GF-D8 (cell line): ENCODE measurements at places on chromosomes 1 and 21.

GRCh38 chr1:230643908-230644307 is 1.6 kb downstream of the COG2 start:
- DNase-seq, result no peak

DNA sequence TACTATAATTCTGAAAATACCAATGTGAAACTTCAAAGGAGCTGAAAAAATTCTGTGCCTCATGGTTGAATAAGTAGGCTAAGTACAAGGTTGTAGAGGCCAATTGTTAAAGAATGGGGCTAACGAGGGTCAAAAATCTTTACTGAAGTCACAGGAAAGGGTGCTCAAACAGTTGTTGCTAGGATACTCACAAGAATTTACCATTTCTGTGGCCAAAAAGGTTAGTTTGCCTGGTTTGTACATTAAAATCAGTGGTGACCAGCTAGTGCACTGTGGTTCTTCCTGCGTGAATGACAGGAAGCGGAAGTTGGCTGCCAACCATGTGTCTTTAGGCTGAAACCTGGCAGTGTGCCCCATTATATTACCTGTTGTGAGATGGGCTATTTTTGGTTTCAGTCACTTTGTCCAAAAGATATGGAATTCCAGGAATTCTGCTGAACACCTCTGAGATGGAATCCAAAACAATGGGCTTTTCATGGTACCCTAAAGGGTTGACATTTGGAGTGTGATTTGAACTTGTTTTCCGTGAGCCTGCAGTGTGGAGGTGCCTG is 13.5 kb downstream of the MAP3K21 start:
- DNase-seq, result no peak

DNA sequence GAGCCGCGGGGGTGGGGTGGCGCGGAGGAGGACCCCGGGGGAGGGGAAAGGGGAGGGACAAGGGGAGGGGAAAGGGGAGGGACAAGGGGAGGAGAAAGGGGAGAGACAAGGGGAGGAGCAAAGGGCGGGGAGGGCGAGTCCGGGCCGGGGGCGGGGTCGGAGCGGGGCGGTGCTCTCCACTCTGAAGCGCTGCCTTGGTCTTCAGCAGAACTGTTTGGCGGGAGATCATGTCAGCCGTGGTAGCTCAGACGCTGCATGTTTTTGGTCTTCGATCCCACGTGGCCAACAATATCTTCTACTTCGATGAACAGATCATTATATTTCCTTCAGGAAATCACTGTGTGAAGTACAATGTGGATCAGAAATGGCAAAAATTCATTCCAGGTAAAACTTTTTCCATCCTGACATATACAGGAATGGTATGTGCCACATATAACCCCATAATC is 420 bp downstream of the CFAP57 start:
- DNase-seq, result peak; percentile 72

GRCh38 chr1:185474440-185475149 is 157.6 kb upstream of the IVNS1ABP start:
- DNase-seq, result no peak

- no peak for DNase-seq
These were observed 8.7 kb upstream of the S100A8 start for GRCh38 chr1:153399401-153400055.

DNA sequence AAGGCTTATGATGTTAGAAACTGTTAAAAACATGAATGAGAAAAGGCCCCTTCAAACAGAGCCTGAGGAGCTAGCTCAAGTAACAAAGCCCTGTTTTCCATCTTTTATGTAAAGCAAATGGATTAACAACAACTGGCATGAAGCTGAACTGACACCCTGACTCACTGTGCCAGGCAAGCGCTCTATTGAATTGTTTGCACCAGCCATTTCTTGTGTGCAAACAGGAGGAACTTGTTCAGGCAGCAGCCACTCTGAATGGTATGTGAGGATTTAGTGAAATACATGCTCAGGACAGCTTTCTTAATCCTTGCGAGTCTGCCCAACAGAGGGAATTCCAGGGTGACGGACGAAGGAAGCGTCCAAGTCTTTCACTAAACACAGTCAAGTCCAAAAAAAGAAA is 291.1 kb upstream of the ADGRL2 start:
- DNase-seq, result no peak

DNA sequence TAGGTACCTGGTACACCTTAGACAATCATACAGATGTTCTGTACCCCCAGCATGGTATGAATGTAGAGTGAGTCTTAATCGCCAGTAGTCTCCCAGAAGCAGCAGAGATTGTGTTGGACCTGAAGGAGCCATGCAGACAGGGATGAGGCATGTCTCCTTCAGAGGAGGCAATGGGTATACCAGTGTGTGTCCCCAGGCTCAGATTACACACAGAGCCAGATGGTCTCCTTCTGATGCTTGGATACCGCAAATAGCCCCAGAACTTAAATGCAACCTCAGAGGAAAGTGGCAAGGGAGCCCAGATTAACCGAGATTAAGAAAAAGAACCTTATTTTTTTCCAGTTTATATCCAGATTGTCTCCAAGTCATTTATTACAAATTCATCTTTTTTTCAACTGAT is 96.8 kb upstream of the C21orf91 start:
- no peak for DNase-seq

DNA sequence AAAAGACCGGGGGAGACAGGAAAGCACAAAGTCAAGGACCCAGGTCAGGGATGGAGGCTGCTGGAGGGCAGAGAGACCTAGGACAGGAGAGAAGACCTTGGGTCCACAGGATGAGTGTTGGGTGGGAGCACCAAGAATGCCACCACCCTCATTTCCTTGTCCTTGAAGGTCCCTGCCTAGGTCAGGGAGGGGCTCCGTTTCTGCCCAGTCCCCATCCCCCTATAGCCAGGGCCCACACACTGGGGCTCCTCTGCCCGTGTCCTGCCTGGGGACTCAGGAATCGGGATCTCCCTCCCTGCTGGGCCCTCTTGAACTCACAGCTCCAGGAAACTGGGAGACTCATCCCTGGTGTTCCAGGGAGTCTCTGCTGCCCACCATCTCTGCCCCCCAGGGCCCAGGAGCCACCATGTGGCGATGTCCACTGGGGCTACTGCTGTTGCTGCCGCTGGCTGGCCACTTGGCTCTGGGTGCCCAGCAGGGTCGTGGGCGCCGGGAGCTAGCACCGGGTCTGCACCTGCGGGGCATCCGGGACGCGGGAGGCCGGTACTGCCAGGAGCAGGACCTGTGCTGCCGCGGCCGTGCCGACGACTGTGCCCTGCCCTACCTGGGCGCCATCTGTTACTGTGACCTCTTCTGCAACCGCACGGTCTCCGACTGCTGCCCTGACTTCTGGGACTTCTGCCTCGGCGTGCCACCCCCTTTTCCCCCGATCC is 584 bp downstream of the TINAGL1 start:
- DNase-seq, result no peak

GRCh38 chr21:33101300-33101911 is 31.5 kb downstream of the OLIG1 start:
- DNase-seq, result no peak

GRCh38 chr1:212879947-212880690 is 22.0 kb downstream of the FLVCR1 start:
- DNase-seq, result no peak

DNA sequence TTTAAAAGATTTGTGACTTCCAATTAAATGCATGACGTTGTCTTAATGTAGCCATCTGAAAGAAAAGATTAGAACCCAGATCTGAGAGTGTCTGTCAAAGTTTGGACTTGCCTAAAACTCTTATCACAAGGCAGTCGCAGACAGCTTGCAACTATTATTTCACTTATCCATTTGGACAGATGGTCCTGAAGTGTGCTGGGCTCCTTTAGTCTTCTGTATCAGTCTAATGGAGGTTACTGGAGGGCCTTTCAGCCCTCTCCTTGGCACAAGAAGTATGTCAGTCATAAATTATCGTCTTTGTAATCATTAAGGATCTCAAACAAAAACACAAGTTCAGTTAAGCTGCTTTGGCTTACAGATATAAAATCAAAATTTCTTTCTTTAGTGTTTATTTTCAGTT is 15.5 kb downstream of the PROX1 start:
- DNase-seq, result no peak

GRCh38 chr1:231557411-231557810 is 28.9 kb downstream of the TSNAX start:
- DNase-seq, result no peak

GRCh38 chr1:43007377-43008114 is 48.9 kb upstream of the SLC2A1 start:
- DNase-seq, result no peak

- no peak for DNase-seq
These were observed 11.0 kb upstream of the UTS2 start for GRCh38 chr1:7863756-7864328.

DNA sequence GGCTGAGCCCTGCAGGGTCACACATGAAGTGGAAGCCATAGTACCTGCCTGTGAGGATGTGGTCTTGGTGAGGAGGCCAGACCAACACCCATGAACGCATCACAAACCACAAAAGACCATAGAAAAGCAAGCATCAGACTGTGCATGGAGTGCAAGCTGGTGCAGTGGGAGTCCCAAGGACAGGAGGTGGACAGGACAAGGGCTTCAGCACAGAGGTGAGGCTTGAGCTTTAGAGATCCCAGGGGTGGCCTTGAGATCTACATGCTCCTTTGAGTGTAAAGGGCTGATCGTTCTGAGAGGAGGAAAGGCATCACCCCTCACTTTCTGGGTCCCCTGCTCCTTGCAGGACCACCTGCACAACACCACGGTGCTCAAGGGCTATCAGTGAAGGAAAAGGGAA is 111.9 kb upstream of the F3 start:
- no peak for DNase-seq

GRCh38 chr1:116460261-116460660 is 87.2 kb downstream of the ATP1A1 start:
- no peak for DNase-seq

GRCh38 chr1:171570295-171570694 is 51.7 kb upstream of the MYOCOS start:
- no peak for DNase-seq

- DNase-seq, result no peak
These were observed 104.6 kb upstream of the F3 start for GRCh38 chr1:94646141-94646643.

- no peak for DNase-seq
These were observed at the start of gene IFI44L for GRCh38 chr1:78619803-78620579. IFI44L (plus strand) TSS chr1:78620448; CDS start chr1:78627916, 7,468 bp downstream.

DNA sequence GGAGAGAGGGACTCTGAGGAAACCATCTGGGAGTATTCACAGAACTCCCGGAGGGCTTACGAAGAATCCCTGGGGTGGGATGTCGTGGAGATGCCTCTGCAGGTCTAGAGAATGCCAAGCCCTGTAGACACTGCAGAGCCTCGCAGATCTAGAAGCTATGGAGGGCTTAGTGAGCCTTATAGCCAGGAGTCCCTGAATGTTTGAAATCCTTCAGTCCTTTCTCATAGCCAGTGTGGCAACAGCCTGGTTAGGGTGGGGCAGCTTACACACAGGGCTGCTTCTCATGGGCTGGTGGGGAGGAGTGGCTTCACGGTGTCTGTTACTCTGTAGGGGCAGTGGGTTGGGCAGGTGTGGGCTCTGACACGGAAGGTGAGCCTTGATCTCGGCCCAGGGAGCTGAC is 44.2 kb upstream of the KDM4A start:
- DNase-seq, result no peak

- no peak for DNase-seq
These were observed 90.4 kb downstream of the RGS21 start for GRCh38 chr1:192407206-192407605.

GRCh38 chr1:212568978-212569537 is 39.5 kb upstream of the ATF3 start:
- DNase-seq, result no peak

DNA sequence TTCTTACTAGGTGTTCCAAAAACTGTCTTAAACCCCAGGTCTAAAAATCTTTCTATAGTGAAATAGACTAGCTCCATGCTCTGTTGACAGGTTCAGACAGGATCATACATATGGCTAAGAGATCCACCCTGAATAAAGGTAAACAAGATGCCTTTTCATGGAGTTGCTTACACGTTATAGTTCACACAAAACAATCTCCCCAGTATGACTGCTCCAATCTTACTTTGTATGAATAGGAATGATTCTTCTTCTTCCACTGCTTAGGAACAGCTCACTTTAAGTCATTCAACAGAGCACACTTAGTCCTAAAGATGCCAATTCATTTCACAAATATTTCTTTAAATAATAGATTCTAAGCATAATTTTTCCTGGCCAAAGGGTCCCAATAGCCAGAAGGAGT is 16.0 kb downstream of the ELK4 start:
- DNase-seq, result no peak

DNA sequence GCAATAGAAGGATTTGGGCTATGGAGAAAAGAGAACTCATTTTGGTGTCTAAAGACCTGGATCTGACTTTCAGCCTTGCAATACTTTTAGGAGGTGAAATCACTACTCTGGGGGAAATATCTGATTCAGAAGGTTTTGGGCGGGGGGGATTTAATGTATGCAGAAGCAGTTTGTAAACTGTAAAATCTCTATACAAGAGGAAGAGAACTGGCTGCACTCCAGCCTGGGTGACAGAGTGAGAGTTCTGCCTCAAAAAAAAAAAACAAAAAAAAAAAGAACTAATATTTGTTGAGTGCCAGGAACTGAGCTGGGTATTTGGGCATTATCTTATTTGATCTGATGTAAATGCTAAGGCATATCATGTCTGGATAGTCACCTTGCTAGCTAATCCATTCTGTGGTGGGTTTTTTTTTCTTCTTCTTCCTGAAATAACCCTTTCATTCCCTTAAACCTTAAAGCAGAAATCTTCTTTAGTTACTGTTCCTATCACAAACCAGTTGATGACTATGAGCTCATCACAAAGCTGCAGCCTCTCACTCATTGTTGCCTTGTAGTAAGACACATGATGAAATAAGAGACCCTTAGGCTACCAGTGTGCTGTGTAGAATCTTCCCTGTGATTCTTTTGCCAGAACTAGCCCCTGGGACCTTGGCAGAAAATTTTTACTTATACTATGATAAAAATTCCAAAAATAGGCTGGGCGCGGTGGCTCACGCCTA is 35.6 kb upstream of the SLC16A1 start:
- DNase-seq, result no peak

DNA sequence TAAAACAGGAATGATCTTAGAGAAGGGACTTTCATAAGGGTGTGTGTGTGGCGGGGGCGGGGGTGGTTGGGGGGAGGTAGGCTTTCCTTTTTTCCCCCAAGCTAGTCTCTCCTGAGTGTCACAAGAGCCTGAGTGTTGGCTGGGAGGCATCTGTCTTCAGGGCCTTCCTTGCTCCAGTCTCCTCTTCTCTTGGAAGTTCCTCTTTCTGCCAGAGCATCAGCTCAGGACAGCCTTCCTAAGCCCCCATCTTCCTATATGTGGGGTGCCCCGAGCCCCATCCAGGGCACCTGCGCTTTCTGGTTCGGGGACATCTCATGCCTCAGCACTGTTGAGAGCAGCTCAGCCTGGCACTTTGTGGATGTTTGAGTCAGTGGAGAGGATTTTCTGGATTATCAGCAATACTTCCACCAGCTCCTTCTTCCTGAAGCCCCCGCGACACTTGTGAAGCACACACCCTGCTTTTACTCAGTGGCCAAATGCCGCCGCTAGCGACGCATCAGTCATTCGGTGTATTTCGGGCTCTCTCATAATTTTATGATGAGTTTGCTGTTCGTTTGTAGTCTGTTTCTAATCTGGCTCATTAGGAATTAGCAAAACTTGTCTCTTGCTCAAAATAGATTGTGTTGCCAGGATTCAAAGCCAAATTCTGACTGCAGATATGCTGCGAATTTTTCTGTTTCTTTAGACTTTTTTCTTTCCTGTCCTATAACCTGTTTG is 61.7 kb downstream of the GALNT2 start:
- no peak for DNase-seq

- DNase-seq, result no peak
These were observed 348.7 kb upstream of the PTBP2 start for GRCh38 chr1:96372881-96373280.
